IMR-90 (cell line): ENCODE measurements at places on chromosomes 16 and 17. TPM values are rescaled to one million over a fixed set of nuclear protein-coding genes. Genes with fewer than 3 reads are reported as not detected.

Gene NUPR1
- total RNA-seq, result 5.8 and 10.2 TPM in 2 replicates

Gene KRTAP4-4
- not detected in 2 replicates for total RNA-seq

Gene SALL1
- 0.83 and 0.90 TPM in 2 replicates for total RNA-seq

Gene BLTP2
- total RNA-seq, result 146 and 174 TPM in 2 replicates

Gene KRT15
- total RNA-seq, result 2.9 and 3.6 TPM in 2 replicates

Gene EPN3
- not detected in 2 replicates for total RNA-seq

Gene CEP295NL
- 0.56 and 0.72 TPM in 2 replicates for total RNA-seq

Gene NTN1
- total RNA-seq, result under 0.01 TPM in 1 of 2 replicates, not detected in the other

Gene PPP1R1B
- total RNA-seq, result not detected in 2 replicates

Gene CAMKK1
- 4.1 and 4.2 TPM in 2 replicates for total RNA-seq

Gene ACSM5
- total RNA-seq, result not detected in 2 replicates

Gene MPV17L
- under 0.01 TPM in 1 of 2 replicates, not detected in the other for total RNA-seq

Gene PTGES3L
- 1.4 and 2.2 TPM in 2 replicates for total RNA-seq

Gene ACSM2B
- total RNA-seq, result not detected in 2 replicates

Gene RTN4RL1
- total RNA-seq, result under 0.01 TPM in 2 replicates

Gene EME1
- total RNA-seq, result 8.9 and 9.1 TPM in 2 replicates

Gene P3H4
- total RNA-seq, result 21.5 and 22.2 TPM in 2 replicates

Gene CCL17
- total RNA-seq, result not detected in 2 replicates

Gene VAT1L
- total RNA-seq, result 18.1 and 18.5 TPM in 2 replicates

Gene SOCS1
- total RNA-seq, result 2.0 and 2.2 TPM in 2 replicates

Gene ALOX15B
- total RNA-seq, result not detected in 2 replicates

Gene PRAC2
- not detected in 2 replicates for total RNA-seq

Gene NETO2
- 31.4 and 39.3 TPM in 2 replicates for total RNA-seq

Gene BCL6B
- not detected in 2 replicates for total RNA-seq

Gene DLX4
- total RNA-seq, result not detected in 2 replicates

Gene RAMP2
- total RNA-seq, result 0.18 and 0.28 TPM in 2 replicates

Gene ELOB
- 225 and 5,859 TPM in 2 replicates for total RNA-seq

Gene TP53TG3B
- total RNA-seq, result not detected in 2 replicates

Gene ZNF385C
- not detected in 2 replicates for total RNA-seq

Gene TACO1
- total RNA-seq, result 6.5 and 9.4 TPM in 2 replicates

Gene PROCA1
- 0.28 and 0.36 TPM in 2 replicates for total RNA-seq

Gene AP2B1
- 95.3 and 125 TPM in 2 replicates for total RNA-seq

Gene PRKAR1A
- total RNA-seq, result 256 and 278 TPM in 2 replicates

Gene NEUROD2
- not detected in 2 replicates for total RNA-seq

Gene PER1
- 1.7 and 3.4 TPM in 2 replicates for total RNA-seq

Gene AHSP
- not detected in 2 replicates for total RNA-seq

Gene SMIM5
- total RNA-seq, result not detected in 2 replicates

Gene PGP
- 4.1 and 5.8 TPM in 2 replicates for total RNA-seq

Gene CXCL16
- 0.28 and 0.36 TPM in 2 replicates for total RNA-seq

Gene NUFIP2
- 25.6 and 38.9 TPM in 2 replicates for total RNA-seq

Gene ATF7IP2
- 2.7 and 2.8 TPM in 2 replicates for total RNA-seq

Gene TMEM235
- not detected in 2 replicates for total RNA-seq
